H1 (cell line): ENCODE measurements at places on chromosomes 3 and 15. TPM values are rescaled to one million over a fixed set of nuclear protein-coding genes. Genes with fewer than 3 reads are reported as not detected.

DNA sequence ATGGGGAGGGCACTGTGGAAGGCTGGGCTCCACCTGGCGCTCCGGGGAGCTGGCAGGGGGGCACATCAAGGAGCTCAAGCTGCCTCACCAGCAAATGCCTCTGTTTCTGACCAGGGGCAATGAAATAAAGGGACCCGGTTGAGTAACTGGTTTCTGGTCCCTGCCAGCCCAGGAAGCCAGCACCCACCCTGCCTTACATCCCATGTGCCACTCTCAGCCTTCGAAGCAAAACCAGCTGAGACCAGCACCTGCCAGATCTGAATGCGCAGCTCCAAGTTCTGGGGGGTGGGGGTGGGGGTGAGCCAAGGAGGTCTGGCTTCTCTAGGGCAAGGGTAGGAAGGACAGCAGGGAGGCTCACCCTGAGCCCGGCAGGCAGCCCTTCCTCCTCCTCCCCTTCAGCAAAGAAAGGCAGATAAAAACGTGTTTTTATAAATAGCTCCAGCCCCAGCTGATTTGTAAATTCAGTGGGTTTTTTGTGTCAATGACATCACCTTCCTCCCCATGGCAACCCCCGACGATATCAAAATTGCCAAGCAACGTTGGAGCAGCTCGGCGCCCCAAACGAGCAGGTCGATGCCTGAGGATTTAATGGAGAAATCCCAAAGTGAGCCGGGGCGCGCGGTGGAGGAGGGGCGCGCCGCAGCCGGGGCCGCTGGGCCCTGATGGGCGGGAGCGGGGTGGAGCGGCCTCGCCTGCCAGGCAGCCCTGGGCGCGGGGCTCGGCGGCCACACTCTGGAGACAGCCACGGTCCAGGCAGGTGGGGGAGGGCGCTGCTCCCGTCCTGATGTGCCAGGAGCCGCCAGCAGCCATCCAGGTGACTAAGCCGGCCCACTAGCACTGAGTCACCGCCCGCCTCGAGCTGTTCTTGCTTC lies at the start of gene PAK6:
Gene PAK6, plus strand, starts transcription at position 532 of the 872 bp plus-strand sequence. CDS start 25,723 bp downstream, outside the sequence.
- peak; percentile 60 for DNase-seq

DNA sequence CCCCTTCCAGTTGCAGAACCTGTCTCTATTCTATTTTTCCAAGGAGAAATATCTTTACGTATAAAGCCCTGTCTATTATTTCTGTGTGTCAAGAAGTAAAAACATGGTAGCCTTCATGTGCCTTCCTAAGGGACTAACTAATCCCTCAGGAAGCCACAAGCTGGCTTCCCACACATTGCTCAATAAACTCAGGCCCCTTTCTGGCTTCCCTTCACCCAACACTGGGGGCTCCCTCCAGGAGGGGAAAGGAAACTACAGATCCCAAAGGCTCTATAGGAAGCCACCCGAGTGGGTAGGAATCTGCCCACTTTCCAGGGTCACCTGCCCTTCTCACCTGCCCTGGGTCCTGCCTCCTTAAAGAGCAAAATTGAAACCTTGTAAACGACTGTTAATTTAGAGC lies 4.6 kb downstream of the TLE3 start:
- DNase-seq, result no peak

- DNase-seq, result no peak
Observed at GRCh38 chr3:23865595-23866396, 51.0 kb downstream of the NKIRAS1 start.

DNA sequence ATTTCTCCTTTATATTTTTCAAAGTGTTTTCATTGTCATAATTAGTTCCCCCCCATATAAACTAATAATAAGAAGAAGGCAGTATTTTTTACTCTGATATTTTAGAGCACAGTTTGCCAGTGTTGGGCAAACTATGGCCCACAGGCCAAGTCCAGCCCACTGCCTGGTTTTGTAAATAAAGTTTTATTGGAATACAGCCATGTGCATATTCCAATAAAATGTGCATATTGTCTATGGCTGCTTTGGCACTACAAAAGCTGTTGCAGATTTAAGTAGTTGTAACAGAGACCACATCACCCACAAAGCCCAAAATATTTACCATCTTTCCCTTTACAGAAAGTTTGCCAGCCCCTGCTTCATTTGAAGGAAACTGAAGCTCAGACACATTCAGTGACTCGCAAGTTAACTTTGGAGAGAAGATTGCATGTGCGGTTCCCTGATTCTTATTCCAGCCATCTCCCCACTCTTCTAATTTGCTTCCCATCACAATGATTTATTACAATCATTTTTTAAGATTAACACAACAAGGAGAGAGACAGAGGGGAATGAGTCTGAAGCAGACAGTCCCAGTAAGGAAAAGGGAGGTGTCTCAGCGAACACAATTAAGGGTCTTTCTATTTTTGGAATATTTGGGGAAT lies 48.9 kb downstream of the RFTN1 start:
- no peak for DNase-seq

Gene SELENOS
- total RNA-seq, result 45.2 and 46.0 TPM in 2 replicates
